ENCODE measurements at places on chromosomes 4 and X. TPM values are rescaled to one million over a fixed set of nuclear protein-coding genes. Genes with fewer than 3 reads are reported as not detected.

IL2 gene
- total RNA-seq: not detected

IGSF1 gene
- total RNA-seq: 0.07 TPM

SYTL4 gene
- 4.1 TPM for total RNA-seq

CSAG3 gene
- total RNA-seq: not detected

MAOA gene
- 18.7 TPM for total RNA-seq

ASMT gene
- 0.07 TPM for total RNA-seq

MAGEA12 gene
- total RNA-seq: not detected

SMIM10 gene
- total RNA-seq: 7.3 TPM

PRSS12 gene
- total RNA-seq: 16.6 TPM

LPAR4 gene
- total RNA-seq: 0.33 TPM

ERCC6L gene
- total RNA-seq: 1.6 TPM

CTAG2 gene
- total RNA-seq: not detected

EMD gene
- total RNA-seq: 26.8 TPM

USP38 gene
- total RNA-seq: 24.5 TPM

OCIAD1 gene
- 106 TPM for total RNA-seq

FHDC1 gene
- total RNA-seq: 0.20 TPM

MAGEA11 gene
- not detected for total RNA-seq

ADGRG2 gene
- total RNA-seq: 0.07 TPM

BBS12 gene
- total RNA-seq: 7.9 TPM

PLS3 gene
- 345 TPM for total RNA-seq

AKAP14 gene
- total RNA-seq: not detected

PPP1R2C gene
- not detected for total RNA-seq

SGMS2 gene
- total RNA-seq: 197 TPM

TENM3 gene
- 1.2 TPM for total RNA-seq

PDE5A gene
- total RNA-seq: 90.4 TPM

RENBP gene
- 7.6 TPM for total RNA-seq

ATP2B3 gene
- total RNA-seq: 0.20 TPM

ZMAT1 gene
- total RNA-seq: 1.1 TPM

CDS1 gene
- total RNA-seq: 0.26 TPM

CLDN34 gene
- not detected for total RNA-seq

CXorf49 gene
- total RNA-seq: not detected

TMEM255A gene
- total RNA-seq: 0.07 TPM

SUPT20HL2 gene
- not detected for total RNA-seq

RNF150 gene
- 3.3 TPM for total RNA-seq

RRH gene
- total RNA-seq: not detected

DIPK2B gene
- under 0.01 TPM for total RNA-seq

RASL11B gene
- total RNA-seq: 0.20 TPM

CYLC1 gene
- total RNA-seq: not detected

TREX2 gene
- 1.7 TPM for total RNA-seq

RNF175 gene
- total RNA-seq: not detected

PITX2 gene
- 0.33 TPM for total RNA-seq

FRG1 gene
- total RNA-seq: 10.5 TPM

MID1 gene
- total RNA-seq: 23.0 TPM

MND1 gene
- total RNA-seq: 0.79 TPM

CT83 gene
- not detected for total RNA-seq

TCEAL4 gene
- 35.0 TPM for total RNA-seq

FAM133A gene
- 0.20 TPM for total RNA-seq

EDA2R gene
- 10.9 TPM for total RNA-seq

RHOXF2B gene
- total RNA-seq: not detected

SFRP2 gene
- total RNA-seq: 0.13 TPM

RFC1 gene
- 47.9 TPM for total RNA-seq

USP17L15 gene
- not detected for total RNA-seq

GAGE12J gene
- not detected for total RNA-seq

TEC gene
- total RNA-seq: 0.20 TPM
